HepG2 (cell line): ENCODE measurements at places on chromosomes 3 and 15. TPM values are rescaled to one million over a fixed set of nuclear protein-coding genes. Genes with fewer than 3 reads are reported as not detected.
A peak's percentile ranks its signal among the peaks of the same experiment; 100 is the strongest.

CD96 gene
- total RNA-seq: not detected in 2 replicates

CHAC1 gene
- total RNA-seq: not detected in 2 replicates

LRRN1 gene
- not detected in 2 replicates for total RNA-seq

DNA sequence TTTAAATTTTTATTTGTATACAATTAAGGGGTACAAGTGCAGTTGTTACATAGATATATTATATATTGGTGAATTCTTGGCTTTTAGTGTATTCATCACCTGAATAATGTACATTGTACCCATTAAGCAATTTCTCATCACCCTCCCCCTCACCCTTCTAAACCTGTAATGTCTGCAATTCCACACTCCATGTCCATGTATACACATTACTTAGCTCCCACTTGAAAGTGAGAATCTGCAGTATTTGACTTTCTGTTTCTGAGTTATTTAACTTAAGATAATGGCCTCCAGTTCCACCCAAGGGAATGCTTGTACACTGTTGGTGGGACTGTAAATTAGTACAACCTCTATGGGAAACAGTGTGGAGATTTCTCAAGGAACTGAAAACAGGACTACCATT is 383.2 kb upstream of the KCNMB2 start:
- no peak overlapping the region for H3K27ac ChIP-seq
- no peak for DNase-seq
- H3K4me3 ChIP-seq: no peak overlapping the region
- H3K36me3 ChIP-seq: no peaks in the 10 kb centered on the region
- H3K4me1 ChIP-seq: no peaks in the 10 kb centered on the region
- H3K27me3 ChIP-seq: no peaks in the 10 kb centered on the region

DNA sequence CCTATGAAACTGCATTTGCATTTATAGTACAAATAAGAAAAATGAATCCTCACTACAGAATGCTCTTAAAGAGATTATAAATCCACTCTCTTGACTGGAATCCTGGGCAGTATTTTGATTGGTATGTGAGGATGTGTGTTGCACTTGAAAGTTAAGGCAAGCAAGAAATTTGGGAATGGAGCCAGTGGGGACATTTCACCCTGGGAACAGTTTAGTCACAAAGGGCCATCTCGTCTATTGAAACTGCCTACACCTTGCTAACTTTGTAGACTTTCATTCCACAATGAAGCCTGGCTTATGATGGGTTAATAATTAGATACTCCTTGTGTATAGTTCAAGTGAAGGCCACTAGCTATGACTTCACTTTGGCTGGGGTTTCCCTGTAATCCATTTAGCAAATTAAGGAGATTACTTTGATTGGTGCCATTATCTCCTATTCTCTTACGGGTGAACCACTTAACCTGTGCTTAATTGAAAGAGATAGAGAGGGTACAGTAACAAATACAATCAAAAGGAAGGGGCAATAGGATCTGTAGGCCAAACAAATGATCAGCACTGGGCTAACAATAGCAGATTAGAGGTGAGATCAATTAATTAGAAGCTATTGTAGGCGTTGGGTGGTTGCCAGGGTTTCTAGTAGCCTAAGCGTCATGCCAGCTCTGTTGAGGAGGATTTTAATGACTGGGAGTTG is 146.9 kb upstream of the RARB start:
- H3K4me3 ChIP-seq: no peak overlapping the region
- no peak overlapping the region for H3K27ac ChIP-seq
- no peaks in the 10 kb centered on the region for H3K36me3 ChIP-seq
- no peaks in the 10 kb centered on the region for H3K27me3 ChIP-seq

GRCh38 chr3:182979103-182979673 is 1.1 kb downstream of the DCUN1D1 start:
- H3K27me3 ChIP-seq: no peaks in the 10 kb centered on the region
- peaks cover 40% of the 10 kb centered on the region for H3K4me1 ChIP-seq
- H3K27ac ChIP-seq: peak overlapping the region; percentile 61
- no peaks in the 10 kb centered on the region for H3K36me3 ChIP-seq
- peak; percentile 39 for DNase-seq
- peak overlapping the region; percentile 72 for H3K4me3 ChIP-seq

DNA sequence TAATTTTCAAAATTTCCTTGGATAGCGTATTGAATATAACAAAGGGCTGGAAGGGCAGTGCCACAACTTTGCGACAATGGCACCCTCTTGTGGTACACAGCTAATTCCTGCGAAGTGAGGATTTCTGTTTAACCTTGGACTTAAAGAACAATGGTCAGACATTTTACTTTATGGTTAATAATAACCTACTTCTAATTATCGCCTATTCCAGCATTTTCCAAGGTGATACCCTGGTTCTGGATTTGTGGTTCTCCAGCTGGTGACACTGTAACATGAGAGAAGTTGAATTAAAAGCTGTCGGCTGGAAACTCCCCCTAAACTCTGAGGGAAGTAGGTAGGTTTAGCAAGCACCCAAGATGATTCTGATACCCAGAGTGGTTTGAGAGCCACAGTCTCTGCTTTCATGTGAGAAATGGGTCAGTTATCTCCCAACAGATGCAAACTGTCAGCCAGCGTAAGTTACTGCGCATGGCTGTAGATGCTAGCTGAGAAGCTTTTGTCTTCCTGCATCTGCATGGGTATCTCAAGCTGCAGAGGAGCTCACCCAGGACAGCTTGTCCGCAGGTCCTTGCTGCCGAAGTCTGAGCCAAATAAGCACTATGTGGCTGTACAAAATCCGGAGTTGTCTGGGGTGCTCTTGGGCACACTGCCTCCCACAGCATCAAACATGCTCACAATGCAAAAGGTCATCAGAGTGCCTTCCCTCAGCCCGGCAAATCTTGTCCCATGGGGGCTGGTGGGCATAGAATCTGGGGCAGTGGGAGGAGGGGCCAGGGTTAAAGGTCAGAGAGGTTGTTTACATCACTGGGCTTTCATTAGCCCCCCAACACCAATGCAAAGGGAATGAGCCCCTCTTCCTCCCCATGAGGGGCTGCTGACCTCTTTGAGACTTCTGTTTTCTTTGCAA is 6.6 kb upstream of the CHSY1 start:
- H3K4me1 ChIP-seq: peaks cover 33% of the 10 kb centered on the region
- no peak overlapping the region for H3K27ac ChIP-seq
- no peaks in the 10 kb centered on the region for H3K36me3 ChIP-seq
- no peak overlapping the region for H3K4me3 ChIP-seq
- H3K27me3 ChIP-seq: peaks cover 8% of the 10 kb centered on the region; the same call in 2 of the 3 replicates

- H3K36me3 ChIP-seq: no peaks in the 10 kb centered on the region
- no peaks in the 10 kb centered on the region for H3K27me3 ChIP-seq
- H3K4me3 ChIP-seq: no peak overlapping the region
- DNase-seq: no peak
- no peaks in the 10 kb centered on the region for H3K4me1 ChIP-seq
Measured at GRCh38 chr3:146464005-146464595, 5.3 kb downstream of the PLSCR2 start.
